Hematopoietic multipotent progenitor cell treated with erythropoietin and hydrocortisone succinate and interleukin-3 and kit ligand, for 15 days (in vitro differentiated cells): ENCODE measurements at places on chromosomes 5 and 9.

- DNase-seq: no peak
Measured at GRCh38 chr9:114396558-114397218, 8.9 kb upstream of the AKNA start.

DNA sequence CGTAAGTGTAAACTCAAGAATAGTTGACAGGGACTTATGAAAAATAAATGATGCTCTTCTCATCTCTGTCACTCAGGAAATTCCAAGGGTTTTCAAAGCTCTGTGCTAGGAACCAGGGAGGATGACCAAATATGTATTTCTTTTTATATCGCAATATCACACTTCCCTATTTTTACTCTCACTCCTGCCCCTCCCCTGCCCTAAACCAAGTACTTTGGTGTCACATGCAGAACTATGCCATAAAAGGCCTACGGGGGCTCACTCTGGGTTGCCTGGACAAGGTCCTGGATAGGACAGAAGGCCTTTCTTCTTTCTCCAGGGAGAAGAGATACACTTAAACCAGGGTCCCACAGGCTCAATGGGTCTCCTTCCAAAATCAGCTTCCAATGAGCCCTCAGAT is 8.3 kb upstream of the RETREG1 start:
- no peak for DNase-seq

GRCh38 chr5:9347032-9347431 is 198.8 kb downstream of the SEMA5A start:
- DNase-seq: no peak

DNA sequence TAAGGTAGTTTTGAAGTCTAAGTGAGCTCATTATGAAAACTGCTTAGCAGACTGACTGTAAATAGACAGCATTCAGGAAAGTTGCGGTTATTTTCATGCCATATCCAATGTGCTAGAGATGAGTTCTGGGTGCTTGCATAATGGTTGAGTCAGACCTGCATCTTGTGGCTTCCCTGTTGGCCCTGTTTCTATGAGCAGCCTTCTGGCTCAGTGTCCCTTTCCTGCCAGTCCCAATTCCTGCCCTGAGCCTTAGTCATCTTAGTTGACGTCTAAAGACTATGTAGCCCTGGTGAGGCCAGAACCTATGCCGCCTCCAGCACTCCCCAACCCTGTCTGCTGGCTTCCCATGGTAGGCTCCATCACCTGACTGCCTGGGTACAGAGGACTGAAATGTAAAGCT is 76.3 kb upstream of the TNFSF8 start:
- DNase-seq: no peak

DNA sequence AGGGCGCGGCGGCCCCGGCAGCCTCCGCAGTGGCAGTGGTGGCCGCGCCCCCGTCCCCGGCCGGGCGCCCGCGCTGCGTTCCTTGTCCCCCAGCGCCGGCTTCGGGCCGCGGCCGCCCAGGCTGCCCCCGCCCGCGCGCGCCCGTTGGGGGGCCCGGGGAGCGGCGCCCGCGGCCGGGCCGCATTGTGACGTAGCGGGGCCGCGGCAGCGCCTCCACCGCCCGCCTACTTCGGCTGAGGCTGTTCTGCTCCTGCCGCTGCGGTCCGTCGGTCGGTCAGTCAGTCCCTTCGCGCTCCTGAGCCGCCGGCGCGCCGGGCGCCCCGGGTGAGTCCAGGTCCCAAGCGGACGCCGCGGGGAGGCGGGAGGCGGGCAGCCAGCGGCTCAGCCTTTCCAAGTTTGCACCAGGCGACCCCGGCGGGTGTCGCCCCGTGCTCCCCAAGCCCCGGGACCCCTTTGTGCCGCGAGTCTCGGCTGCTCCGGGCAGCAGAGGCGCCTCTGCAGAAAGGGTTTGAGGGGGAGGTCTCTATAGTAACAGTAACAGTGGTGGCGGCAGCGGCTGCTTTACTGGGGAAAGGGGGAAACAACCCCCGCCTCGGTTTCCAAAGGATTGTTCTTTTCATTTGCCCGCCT is at the start of gene SNCAIP:
TSS of gene SNCAIP (plus strand) at position 277 of the 630 bp plus-strand sequence. CDS start 78,898 bp downstream, outside the sequence.
- DNase-seq: no peak

DNA sequence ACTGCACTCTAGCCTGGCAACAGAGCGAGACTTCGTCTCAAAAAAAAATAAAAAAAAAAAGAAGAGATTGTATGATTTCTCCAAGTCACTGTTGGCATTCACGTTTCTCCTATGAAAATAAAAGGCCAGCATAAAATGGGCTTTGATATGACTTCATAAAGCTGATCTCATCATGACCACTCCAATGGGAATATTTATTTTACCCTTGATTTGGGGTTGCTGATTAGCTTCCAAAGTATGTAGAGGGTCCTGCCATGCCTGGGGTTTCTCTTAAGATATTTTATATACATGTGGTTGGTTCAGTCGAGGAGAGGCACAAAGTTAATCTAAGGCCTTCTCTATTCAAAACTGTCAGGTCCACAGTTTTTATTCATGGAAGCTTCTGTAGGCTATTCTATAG is 247.0 kb upstream of the TNC start:
- no peak for DNase-seq
